Right ventricle myocardium inferior (tissue), 1 donor: ENCODE measurements at places on chromosomes 3 and 15. TPM values are rescaled to one million over a fixed set of nuclear protein-coding genes. Genes with fewer than 3 reads are reported as not detected.
A peak's percentile ranks its signal among the peaks of the same experiment; 100 is the strongest.

DNA sequence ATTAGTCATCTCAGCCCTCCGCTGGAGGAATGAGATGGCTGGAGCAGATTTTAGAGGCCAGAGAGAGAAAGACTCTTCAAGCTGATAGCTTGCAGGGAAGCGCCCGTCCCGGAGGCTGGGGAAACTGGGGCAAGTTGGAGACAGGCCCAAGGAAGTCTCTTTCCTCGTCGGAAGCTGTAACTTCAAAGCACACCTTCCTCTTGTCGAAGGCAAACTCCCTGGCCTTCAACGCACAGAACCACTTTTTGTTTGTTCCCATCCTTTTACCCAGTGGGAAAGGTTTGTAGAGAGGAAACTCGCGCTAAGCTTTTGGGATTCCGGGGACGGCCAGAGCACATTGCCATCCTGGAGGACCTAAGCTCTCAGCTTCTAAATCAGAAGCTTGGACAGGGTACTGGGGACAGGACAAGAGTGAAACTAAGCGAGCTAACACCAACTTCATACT is 900 bp upstream of the EOMES start:
- no peak for DNase-seq

DNA sequence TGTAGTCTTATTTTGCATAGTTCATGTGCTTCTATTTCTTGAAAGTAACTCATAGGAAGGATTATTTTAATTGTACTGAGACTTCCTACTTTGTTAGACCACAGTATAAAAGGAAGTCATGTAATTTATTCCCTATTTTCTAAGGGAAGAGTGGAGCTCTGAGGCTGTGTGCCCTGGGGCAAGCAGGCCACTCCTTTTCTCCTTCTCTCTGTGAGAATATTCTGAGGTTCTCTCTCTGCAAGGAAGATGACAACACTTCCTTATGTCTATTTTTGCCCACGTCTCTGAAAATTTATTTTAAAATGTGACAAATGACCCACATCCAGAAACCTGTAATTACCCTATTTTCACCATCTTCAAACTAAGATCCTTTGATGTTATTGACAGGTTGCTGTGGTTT is 11.0 kb downstream of the KCTD6 start:
- no peak for DNase-seq

DNA sequence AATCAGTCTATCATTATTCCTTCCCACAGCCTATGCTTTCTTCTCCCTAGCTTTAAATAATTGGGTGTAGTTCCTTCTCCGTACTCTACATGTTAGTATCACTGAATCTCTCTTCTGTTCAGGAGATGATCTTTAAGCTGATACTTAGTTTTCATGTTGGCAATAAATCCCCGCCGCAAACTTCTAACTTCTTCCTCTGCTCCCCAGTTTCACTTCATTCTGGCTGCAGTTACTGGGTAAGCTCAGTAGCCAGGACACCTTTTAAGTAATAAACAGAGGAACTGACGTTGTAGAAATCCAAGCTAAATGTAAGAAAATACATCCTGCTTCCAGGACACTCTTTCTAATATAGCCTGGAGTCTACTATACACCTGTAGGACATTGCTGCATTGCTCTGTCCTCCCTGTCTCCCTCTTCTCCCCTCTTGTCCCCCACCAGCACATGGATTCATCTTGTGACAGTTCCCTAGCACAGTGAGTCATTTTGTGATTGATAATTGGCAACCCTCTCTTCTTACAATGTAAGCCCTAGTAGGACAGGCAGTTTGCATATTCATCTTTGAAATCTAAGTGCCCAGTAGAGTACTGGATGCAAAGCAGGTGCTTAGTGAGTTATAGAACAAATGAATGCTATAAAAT is 598.2 kb downstream of the UNC13C start:
- no peak for DNase-seq

The SCN11A gene
- total RNA-seq = 0.08 TPM

DNA sequence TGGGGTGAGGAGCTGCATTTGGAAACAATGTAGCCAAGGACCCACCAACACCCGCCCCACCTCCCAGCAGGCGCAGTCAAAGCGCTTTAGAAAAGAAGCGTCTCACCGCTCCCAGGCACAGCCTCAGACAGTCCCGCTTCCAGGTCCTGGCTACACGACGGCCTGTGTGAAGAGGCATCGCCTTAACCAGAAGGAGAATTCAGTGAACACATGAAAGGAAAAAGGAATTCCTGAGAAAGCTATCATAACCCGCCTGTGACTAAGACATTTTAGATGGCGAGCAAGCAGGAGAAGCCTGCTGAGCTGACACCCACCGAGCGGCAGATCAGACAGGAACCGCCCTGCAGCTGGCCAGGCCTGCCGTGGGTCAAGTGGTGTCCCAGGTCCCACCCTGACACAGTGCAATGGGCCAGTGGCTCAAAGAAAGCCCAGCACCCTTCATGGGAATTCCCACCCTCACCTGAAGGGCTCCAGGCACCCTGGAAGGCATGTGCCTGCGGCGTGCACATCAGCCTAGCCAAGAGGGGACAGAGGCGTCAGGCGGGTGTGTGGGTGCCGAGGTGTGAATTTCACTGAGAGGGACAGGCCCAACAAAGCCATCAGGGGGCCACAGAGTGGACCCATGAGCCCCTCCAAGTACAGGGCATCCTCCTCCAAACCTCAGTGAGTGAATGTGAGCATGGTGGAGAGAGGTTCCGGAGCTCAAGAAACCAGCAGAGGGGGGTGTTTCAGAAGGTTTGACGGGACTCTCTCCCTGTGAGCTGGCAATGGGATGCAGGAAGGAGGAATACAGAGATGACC is 144.8 kb downstream of the NSMCE3 start:
- peak; percentile 26 for DNase-seq

GRCh38 chr3:52428151-52429005 is 16.5 kb downstream of the SEMA3G start:
- no peak for DNase-seq

GRCh38 chr15:79562899-79563298 is 130.8 kb downstream of the MINAR1 start:
- no peak for DNase-seq

DNA sequence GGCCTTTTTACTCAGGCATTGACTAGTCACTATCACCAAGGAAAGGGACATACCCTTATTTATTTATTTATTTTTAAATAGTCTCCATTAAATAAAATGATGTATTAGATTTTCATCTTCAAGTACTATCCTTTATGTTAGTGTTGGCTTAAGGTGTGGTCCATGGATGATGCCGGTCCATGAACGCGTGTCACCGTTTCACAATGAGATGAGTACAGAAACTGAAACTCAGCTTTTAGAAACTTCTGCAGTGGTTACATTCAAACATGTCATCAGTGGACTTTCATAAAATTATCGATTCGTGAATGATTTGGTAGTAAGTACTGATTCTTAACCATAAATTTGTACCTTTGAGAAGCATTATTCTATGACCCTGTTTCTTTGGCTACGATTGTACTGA is 166.6 kb downstream of the SATB1 start:
- DNase-seq = no peak

- peak; percentile 81 for DNase-seq
Measured at GRCh38 chr3:62188681-62189375, 184.5 kb downstream of the FEZF2 start.

DNA sequence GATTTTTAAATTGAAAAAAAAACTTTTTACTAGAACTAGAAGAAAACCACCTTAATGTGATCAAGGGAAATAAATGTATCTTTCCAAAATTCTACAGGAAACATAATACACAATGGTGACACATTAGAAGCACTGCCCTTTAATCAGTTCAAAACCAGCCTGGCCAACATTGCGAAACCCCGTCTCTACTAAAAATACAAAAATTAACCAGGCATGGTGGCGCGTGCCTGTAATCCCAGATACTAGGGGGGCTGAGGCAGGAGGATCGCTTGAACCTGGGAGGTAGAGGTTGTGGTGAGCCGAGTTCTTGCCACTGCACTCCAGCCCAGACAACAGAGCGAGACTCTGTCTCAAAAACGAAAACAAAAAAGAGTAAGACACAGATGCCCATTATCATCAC is 134.5 kb downstream of the TBC1D5 start:
- DNase-seq = no peak

The MELTF gene
- total RNA-seq = 4.0 TPM

GRCh38 chr3:156826896-156827882 is 1.0 kb downstream of the LEKR1 start:
- DNase-seq = no peak

- no peak for DNase-seq
Measured at GRCh38 chr3:153595186-153595815, 433.3 kb downstream of the RAP2B start.

- no peak for DNase-seq
Measured at GRCh38 chr3:81554388-81554787, 207.1 kb downstream of the GBE1 start.

The CPNE9 gene
- total RNA-seq = not detected

- no peak for DNase-seq
Measured at GRCh38 chr15:60695713-60696522, 217.0 kb upstream of the ICE2 start.

- no peak for DNase-seq
Measured at GRCh38 chr3:66996696-66997095, 1.4 kb upstream of the KBTBD8 start.

The ADAMTS17 gene
- total RNA-seq = 1.4 TPM

GRCh38 chr15:62094388-62094787 is 27.6 kb downstream of the C2CD4A start:
- no peak for DNase-seq

GRCh38 chr3:124779751-124780191 is 49.5 kb downstream of the UMPS start:
- DNase-seq = no peak

DNA sequence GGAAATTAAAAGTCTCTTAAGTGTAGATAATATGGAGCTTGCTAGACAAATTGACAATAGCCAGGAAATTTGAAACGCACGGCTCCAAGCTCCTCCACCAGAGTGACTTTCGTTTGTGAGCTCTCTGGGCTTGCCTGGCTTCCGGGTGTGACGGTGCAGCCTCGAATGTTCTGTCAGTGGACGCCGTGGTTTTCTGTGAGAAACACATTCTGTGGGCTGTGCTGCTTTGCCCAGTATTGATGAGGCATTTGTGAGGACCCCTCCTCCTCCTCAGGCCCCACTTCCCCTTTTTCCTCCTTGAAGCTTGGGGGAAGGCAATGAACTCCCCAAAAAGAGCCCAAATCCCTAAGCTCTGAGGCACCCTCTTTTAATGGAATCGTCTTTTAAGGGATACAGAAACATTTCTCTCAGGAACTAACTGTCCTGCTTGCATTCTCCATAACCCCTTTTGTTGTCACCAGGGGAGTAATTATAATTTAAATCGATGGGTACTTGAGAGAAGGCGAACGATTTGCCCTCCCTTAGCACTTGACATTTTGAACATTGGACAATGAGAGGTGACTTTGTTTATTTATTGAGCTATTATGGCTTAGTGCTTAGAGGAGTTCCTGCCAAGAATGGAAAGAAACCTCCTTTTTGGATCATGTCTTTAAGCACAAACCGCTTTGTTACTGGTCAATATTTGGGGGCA is 40.8 kb downstream of the POLR2M start:
- DNase-seq = no peak

DNA sequence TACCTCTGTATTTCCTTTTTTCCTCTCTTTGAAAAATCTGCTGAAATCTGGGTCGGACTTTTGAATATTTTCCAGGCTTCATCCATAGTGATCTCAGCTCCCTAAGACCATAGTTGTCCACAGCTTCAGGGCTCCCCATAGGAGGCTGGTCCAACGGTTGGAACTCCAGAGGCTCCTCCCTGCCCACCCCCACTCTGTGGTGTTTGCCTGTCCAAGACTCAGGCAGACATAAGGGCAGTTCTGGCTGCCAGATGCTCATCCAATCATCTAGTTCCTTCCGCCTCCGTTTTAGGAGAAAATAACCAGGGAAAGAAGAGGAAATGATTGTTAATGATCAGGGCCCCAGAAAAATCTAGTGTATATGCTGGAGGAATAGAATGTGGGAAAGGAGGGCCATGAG is 27.9 kb upstream of the PRTG start:
- DNase-seq = no peak

- DNase-seq = no peak
Measured at GRCh38 chr3:145678401-145678800, 482.6 kb downstream of the PLOD2 start.

The RASGRF1 gene
- total RNA-seq = not detected

- DNase-seq = no peak
Measured at GRCh38 chr3:14179114-14179465, 473 bp downstream of the LSM3 start.

The LINS1 gene
- total RNA-seq = 7.0 TPM

The ROBO2 gene
- total RNA-seq = 0.14 TPM

DNA sequence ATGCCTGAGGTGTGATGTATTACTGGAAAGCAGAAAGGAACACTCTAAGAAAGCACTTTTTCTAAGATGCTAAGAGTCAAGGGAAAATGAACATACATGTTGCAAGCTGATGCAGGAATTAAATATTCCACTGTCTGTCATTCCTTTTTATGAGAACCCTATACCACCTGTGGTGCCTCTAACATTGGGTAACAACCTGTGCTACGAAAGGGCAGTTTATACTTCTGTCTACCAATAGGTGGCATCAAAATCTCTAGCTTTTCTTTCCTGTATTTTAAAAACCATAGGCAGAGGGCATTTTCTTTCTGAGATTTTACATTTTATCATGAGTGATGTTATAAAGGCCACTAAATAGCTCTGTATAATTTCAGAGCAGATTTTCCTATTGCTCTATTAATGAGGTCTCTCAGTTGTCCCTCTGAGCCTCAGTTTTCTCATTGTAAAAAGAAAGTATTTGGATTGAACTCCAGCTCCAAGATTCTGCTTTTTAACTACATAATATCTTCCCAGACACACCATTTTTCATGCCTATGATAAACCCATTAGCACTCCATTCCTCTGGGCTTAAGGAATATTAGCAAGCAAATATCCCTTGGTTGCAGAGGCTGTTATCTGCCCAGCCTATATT is 3.5 kb upstream of the CPNE4 start:
- no peak for DNase-seq

DNA sequence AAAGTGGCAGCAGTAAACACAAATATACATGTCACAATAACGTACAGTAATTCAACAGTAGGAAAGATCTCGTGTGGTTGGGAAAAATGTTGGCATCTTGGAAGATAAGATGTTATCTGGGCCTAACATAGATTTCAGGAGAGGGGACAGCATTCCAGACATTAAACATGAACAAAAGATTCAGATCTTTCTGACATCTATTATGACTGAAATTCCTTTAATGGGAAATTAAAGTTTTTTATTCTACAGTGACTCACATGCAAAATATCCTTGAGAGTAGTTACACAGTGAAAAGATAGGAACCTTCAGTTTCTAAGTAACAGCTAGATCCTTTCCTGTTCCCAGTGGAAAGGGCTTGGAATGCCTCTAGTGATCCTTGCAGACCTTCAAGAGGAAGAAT is 9.2 kb downstream of the NDUFB5 start:
- no peak for DNase-seq
